ENCODE measurements at places on chromosomes 16 and 17.
A peak's percentile ranks its signal among the peaks of the same experiment; 100 is the strongest.

DNA sequence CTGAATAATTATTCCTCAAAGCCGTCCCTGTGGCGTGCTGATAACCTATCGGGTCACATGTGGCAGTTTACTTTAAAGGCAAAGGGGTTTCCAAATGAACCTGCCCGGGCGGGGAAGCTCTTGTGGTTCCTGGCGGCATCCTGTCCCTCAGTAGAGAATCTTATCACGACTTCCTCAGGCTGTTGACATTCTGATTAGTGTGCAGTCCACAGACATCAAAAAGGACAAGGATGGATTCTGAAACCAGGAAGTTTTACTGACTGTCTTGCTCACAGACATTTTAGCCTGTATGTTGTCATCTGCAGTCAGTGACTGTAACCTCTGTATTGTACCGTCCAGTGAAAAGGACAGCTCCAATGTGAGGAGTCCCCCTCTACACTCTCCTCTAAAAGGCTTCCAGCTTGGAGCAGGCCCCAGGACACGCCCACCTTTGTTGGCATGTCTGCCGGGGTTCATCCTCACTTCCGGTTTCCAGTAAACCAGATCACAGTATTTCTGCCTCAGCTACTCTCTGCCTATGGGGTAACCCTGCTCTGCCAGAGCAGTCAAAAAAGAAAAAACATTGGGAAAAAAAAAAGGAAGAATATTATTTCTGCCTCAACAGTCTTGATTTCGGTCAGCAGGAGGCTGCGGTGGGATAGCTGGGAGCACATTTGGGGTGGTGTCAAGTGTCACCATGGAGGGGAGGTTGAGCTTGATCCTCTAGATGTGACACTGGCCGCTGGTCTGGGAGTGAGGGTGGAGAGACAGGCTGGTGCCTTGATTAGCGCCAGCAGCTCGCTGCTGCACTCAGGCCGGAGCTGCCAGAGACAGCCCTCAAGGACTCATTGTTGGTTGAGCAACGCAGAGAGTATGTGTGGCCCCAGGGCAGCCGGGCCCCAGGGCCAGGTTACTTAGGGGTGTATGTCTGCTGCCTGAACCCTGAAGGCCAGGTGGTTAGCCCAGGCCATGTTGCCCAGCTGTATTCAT lies 89.0 kb upstream of the DNAH17 start:
- peak; percentile 48 for DNase-seq

DNA sequence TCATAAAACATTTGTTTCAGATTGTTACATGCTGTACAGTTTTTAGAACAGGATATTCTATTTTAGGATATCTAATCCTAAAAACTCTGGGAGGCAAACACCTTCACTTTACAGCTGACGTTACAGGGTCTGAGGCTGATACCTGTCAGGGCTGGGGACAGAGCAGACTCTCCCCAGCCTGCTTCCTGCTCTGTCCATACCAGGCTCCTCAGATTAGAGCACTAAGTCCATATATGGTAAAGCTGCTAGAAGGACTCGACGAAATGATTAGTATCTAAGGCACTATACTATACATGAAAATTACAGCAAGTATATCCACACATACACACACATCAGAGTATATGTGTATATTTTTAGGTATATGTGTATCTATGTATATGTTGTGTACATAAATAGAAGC lies 125.2 kb downstream of the ZFHX3 start:
- no peak for DNase-seq

- DNase-seq = peak; percentile 21
These were observed 833 bp downstream of the WSCD1 start for GRCh38 chr17:6070913-6071511.

DNA sequence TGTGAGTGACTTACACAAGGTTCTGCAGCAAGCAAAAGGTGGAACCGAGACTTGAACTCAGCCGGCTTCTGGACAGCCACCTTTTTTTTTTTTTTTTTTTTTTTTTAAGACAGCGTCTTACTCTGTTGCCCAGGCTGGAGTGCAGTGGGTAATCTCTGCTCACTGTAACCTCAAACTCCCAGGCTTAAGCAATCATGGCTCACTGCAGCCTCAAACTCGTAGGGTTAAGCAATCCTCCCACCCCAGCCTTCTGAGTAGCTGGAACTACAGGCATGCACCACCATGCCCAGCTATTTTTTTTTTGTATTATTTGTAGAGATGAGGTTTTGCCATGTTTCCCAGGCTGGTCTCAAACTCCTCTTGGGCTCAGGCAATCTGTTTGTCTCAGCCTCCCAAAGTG lies 55.2 kb upstream of the GOT2 start:
- no peak for DNase-seq

DNA sequence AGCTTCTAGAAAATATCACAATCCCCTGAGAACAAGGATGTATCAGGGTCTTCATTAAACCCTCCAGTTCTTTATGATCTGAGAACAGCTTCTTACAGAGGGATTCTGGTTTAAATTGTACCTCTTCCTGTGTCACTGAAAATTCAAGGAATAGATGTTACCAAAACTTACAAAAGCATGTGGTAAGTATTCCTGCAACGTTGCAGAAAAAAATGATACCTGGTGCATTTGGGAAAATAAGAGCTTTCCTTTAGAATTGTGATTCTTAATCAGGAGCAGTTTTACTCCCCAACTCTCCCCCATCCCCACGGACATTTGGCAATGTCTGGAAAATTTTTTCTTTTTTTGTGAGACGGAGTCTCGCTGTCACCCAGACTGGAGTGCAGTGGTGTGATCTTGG lies 7.3 kb downstream of the SLFN14 start:
- no peak for DNase-seq

DNA sequence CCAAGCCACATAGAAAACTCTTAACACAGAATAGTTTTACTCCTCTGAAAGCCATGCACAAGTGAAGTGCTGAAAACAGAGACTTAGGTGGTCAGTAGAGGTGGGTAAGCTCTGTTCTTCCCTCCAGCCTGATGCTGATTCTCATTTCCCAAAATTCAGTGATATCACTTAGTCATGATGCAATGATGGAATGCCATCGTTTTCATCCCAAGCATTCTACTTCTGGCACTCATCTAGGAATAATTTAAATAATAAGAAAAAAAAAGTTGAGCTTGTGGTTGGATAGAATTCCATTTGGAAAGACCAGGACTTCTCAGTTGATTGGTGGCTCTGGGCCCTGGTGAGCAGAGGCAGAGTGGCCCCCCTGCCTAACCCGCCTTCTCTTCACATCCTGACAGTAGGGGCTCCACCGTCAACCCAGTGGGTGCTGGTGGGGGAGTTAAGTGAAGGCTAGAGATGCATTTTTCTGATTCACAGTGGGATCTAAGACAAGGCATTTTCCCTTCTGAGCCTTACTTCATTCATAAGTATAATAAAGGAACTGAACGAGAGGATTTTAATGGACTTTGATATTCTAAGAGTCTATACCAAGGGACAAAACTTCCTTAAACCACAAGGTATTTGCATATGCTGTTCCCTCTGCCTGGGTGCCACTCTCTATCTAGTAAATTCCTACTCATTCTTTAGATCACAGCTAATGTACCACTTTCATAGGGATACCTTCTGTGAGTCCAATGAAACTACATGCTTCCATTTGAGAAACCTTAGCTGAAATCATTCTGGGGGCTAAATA lies 310.3 kb upstream of the DYNLRB2 start:
- DNase-seq = no peak

GRCh38 chr17:49823614-49824013 lies 24.3 kb downstream of the TAC4 start:
- DNase-seq = no peak

DNA sequence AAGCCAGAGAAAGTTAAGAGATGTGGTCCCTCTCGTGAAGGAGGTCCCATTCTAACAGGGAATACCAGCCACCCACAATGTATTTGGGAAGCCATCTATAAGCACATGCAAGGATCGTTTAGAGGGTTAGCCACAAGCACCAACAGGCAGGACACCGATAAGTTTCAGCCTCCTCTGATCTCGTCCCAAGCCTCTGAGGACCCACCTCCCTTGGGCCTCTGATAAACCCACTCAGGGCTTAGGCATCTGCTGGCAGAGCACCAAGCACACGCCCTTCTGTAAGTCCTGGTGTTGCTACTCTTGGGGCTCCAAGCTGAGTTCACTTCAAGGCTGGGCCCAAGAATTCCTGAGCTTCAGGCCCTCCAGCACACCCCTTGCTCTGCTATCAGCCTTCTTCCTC lies 5.4 kb upstream of the PNPO start:
- DNase-seq = no peak

GRCh38 chr16:75241412-75241811 lies 10.0 kb downstream of the BCAR1 start:
- no peak for DNase-seq

GRCh38 chr16:6231398-6231797 lies 1101.2 kb upstream of the RBFOX1 start:
- no peak for DNase-seq

GRCh38 chr17:32265192-32265923 lies at the start of gene RHBDL3:
TSS of gene RHBDL3 (plus strand) at chr17:32265832. CDS start at chr17:32266190, 358 bp downstream.
- no peak for DNase-seq

GRCh38 chr16:4933433-4933832 lies 3.5 kb downstream of the PPL start:
- no peak for DNase-seq
